Activated naive CD4-positive, alpha-beta T cell treated with Interleukin-2 at 50 U/mL for 16 hours (primary cell): ENCODE measurements at places on chromosomes 12 and 14.

DNA sequence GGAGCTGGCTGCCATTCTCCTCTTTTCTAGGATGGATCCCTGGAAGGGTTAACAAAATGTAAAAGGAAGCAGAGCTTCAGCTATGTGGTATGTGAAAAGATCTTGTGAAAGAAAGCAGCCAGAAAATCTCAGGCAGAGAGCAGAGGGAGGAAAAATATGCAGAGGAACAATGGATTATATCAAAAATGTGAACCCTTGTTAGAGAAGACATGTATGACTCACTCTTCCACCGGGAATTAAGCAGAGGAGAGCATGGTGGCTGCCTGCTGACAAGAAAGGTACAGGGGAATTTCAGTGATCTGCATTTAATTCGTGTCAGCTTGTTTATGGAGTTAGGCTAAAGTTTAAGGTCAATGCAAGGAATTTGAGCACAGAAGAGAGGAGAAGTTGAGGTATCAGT lies 46.3 kb downstream of the KCNA1 start:
- DNase-seq, result no peak

DNA sequence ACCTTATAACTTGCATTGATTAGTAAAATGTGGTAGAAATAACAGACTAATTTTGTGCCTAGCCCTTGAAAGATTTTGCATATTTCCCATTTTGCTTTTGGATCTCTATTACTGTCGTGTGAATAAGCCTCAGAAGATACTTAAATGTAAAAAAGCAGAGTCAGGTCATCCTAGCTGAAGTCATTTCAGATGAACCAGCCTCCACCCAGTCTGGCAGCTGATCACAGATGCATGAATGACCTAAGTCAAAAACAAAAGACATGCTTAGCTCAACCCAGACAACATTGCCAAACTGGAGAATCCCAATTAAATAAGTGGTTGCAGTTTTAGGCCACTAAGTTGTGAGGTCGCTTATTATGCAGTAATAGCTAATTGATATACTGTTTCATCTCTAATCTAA lies 349.9 kb downstream of the C12orf50 start:
- DNase-seq, result no peak

GRCh38 chr12:30144777-30145683 lies 361.3 kb upstream of the TMTC1 start:
- no peak for DNase-seq

DNA sequence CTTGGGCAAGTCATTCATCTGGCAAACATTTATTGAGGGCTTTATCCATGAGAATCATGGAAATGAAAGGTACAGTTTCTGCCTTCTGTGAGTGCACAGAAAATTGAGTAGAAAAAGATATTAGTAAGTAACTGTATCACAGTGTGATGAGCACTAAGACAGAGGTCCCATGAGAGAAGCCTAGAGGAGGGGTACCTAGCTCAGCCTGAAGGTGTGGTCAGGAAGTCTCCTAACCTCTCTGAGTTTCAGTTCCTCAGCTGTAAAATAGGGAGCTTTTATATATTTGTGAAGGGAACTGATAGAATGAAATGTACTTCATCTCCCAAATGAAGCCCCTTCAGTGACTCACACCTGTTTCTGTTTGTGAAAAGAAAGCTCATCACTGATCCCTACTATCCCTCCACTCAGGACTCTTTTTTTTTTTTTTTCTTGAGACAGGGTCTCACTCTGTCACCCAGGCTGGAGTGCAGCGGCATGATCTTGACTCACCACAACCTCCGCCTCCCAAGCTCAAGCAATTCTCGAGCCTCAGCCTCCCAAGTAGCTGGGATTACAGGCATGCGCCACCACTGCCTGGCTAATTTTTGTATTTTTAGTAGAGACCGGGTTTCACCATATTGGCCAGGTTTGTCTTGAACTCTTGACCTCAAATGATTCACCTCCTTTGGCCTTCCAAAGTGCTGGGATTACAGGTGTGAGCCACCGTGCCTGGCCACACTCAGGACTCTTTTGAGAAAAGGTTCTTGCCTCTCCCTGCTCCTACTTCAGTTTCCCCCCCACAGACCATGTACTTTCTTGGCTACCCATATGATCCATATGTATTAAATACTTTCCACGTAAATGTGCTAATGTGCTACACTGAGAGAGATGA lies 93.7 kb upstream of the FUT8 start:
- no peak for DNase-seq
